ENCODE measurements at places on chromosomes 7 and 10.

- peak; percentile 2 for DNase-seq
Measured at GRCh38 chr7:114784746-114785145, 137.1 kb upstream of the MDFIC start.

DNA sequence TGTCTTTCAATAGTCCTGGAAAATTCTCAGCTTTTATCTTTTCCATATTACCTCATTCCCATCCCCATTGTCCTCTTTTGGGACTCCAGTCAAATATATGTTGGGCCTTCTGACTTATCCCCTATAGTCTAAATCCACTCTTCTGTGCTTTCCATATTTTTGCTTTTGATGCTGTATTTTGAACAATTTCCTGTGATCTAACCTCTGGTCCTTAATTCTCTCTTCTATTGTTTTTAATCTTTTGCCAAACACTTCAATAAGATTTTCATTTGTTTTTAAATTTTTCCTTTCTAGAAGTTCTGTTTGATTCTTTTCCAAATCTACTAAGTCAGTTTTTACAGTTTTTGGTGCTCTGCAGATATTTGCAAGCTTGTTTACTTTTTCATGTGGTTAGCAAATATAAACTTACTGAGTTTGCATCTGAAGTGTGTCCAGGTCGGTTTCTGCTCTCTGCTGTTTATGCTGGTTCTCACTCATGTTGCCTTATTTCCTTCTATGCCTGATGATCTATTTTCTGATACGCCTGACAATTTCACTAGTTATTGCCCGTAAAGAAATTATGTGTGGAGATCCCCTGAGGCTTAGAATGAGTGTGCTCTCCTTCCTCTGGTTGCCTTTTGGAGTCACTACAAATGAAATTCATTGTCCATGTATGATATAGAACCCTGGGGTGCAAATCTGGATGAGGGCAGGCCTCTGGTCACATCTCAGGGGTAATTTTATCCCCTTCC, 110.4 kb downstream of the RBM20 start:
- no peak for DNase-seq

- DNase-seq: no peak
Measured at GRCh38 chr7:25864943-25865751, 286.9 kb upstream of the NFE2L3 start.

GRCh38 chr7:87219545-87220025, at the start of gene TMEM243:
Gene TMEM243 (minus strand): TSS chr7:87219732. CDS start chr7:87219503, 229 bp downstream.
- peak; percentile 78 for DNase-seq

- no peak for DNase-seq
Measured at GRCh38 chr10:21584834-21585530, 51.0 kb downstream of the MLLT10 start.

DNA sequence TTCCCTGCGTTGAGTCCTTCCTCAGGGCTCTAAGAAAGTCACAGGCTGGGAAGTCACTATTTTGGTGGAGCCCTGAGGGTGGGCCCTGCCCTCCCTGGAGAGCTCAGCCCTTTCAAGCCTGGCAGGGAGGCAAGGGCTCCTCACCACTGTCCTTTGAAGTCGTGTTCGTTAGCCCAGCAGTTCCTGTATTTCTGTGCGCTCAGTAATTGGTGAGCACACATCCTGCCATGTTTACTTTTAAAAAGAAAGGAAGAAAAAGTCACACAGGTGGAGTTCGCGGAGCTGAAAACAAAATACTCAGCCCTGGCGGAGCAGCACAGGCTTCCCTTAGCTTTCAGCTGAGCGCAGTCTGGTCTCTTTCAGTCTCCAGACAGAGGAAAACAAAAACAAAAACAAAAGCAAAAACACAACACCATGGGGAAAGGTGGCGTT, 37.1 kb downstream of the PRKCQ start:
- DNase-seq: no peak

GRCh38 chr7:148230296-148230695, 360.3 kb upstream of the C7orf33 start:
- no peak for DNase-seq

DNA sequence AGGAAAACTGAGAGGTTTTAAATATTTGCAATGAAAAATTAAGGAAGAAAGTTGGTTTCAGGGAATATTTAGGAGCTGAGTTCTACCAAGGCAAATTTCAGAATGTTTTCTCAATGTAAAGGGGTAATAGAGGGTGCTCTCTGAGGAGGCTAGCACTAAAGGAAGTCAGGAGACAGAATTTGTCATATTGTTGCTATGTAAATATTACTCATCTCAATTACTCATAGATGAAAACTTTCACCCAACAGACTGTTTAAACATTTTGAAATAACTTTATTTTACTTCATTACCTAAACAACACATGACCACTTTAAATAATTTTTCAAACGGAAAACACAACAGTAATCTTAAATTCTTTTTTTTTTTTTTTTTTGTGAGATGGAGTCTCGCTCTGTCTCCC, 274.8 kb upstream of the NRG3 start:
- no peak for DNase-seq

GRCh38 chr7:13259930-13260329, 572.5 kb downstream of the ARL4A start:
- no peak for DNase-seq

DNA sequence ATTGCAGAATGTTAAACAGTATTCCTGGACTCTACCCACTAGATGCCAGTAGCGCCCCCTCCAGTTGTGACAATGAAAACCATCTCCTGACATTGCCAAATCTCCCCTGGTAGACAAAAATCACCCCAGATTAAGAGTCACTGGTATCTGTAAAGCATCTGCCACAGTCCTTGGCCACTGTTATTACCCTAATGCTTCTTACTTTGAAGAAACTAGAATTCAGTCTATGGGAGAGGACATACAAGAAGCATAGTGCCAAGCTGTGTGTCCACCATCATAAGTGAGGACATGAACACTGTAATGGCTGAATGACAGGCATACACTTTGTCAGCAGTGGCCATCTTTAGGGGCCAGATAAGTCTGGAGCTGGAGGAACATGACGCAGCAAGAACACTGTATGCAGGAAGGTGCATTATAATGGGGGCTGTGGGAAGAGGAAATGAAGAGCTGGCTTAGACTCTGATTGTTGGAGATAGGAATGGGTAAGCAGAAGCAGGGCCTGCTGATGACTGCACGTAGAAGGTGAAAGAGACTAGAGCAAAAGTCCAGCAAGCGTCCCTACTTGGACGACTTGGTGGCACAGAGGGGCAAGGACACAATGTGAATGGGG, 32.5 kb downstream of the CBX3 start:
- DNase-seq: no peak

GRCh38 chr7:131933751-131934289, 377.4 kb upstream of the PODXL start:
- no peak for DNase-seq
